ENCODE measurements at places on chromosomes 5 and 9.

GRCh38 chr5:91849069-91849468, 466.0 kb upstream of the ARRDC3 start:
- no peak for DNase-seq

GRCh38 chr5:57859626-57860025, 377.0 kb upstream of the ACTBL2 start:
- DNase-seq: no peak

DNA sequence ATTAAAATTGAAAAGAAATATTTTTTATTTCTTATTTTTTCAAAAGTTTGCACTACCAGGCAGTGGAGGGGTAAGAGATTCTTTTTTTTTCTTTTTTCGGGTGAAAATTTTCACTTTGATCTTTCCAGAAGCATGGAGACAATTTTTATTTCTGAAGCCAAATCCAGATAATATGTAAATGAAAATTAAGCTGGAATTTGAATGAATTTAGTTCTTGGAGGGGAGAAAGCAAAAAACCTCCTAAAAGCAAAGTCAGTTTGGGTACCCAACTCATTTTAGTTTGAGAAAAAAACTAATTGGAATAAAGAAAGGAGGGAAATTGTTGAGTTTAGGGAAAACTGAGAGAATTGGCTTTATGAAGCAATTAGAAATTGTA, 872 bp downstream of the ZNF618 start:
- DNase-seq: no peak

DNA sequence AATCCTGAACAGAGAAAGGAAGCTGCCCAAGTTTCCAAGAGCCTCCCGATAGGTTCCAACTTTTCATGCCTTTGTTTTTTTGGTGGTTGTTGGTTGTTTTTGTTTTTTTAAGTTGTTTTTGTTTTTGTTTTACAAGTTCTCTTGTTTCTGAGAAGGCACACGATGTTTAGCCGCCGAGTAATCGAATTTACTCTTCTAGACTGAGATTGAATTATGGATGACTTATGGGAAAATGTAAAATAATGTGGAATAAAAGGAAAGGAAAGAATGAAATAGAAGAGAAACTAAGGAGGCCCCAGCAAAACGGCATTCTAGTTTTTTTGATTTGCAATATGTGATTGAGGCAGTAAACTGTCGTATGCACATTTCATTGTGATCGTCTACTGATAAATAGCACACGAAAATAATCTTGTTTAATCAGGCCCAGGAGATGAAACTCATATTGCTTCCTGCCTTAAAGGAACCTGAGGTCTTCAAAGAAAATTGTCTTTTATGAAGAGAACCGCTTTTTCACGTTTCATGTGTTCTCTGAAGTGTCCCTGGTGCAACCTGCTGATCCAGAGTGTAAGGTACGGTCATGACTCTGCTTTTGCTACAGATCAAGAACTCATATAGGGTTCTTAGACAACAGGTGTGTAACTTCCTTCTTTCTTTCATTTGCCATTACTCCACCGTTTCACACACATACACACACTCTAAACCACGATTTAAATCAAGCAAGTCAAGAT, 1.3 kb upstream of the GNAQ start:
- no peak for DNase-seq

DNA sequence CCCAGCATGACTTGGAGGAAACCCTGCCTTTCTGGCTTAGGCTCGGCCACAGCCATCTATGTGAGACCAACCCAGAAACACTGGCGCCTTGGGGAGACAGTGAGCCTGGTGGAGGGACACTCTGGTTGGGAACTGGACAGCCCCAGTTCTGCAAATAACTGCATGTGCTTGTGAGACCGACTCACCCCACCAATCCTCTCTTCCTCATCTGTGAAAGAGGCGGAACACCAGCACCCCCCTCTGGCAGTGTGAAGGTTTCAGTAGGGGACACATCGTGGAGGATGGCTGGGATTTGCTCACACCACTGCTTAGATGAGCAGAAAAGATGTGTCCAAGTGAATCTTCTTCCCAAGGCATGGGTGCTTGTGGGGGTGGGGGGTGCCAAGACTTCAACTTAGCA, 43.4 kb upstream of the N4BP3 start:
- DNase-seq: peak; percentile 45

DNA sequence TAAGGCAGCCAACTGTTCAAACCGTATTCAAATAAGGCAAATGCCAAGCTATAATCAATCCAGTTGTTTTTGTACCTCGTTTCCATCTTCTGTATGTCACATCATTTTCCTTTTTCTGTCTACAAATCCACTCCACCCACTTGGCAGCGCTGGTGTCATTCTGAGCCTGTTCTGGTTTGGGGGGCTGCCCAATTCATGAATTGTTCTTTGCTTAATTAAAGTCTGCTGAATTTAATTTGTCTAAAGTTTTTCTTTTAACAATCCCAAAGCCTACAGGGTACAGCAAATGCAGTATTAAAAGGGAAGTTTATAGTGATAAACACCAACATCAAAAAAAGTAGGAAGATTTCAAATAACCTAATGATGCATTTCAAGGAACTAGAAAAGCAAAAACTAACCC, 93.3 kb downstream of the GTF3C4 start:
- DNase-seq: no peak

- no peak for DNase-seq
Measured at GRCh38 chr9:603126-603525, 238.4 kb upstream of the DMRT1 start.

- DNase-seq: no peak
Measured at GRCh38 chr9:36874261-36874660, 159.8 kb downstream of the PAX5 start.

DNA sequence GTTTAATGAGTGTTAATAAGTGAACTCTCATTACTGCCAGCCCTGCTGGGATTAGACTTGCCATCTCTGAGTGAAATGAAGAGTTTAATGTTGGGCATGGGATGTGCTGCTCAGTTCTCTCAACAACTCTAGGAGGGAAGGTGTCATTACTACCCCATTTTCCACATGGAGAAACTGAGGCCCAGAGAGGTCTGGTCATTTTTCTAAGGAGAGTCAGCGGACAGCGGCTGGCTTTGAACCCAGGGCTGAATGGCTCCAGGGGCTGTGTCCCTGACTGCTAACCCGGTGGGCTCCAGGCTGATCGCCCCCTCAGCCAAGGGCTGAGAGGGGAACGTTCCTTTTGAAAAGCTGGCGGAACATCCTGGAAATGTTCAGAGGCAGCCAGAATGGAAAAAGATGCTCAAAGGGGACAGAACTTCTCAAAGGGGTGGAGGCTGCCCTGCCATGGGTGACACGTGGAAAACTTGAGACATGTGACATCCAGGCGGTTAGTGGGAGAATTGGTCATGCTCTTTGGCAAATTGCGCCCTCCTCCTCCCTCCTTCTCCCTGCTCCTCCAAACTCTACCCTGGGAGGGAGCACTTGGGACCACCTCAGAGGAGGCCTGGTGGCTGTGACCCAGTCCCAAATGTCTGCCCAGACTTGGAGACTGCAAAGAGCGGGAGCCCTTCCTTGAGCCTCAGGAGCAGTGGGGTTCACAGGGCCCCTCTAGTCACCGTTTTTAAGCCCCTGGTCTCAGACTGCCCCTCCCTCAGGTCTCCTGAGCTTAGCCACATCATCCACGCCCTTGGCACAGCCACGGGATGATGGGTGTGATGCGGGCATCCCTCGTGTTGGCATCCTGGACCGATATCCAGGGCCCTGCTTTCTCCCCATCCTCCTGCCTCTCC, 28.7 kb downstream of the DNM1 start:
- peak; percentile 24 for DNase-seq

DNA sequence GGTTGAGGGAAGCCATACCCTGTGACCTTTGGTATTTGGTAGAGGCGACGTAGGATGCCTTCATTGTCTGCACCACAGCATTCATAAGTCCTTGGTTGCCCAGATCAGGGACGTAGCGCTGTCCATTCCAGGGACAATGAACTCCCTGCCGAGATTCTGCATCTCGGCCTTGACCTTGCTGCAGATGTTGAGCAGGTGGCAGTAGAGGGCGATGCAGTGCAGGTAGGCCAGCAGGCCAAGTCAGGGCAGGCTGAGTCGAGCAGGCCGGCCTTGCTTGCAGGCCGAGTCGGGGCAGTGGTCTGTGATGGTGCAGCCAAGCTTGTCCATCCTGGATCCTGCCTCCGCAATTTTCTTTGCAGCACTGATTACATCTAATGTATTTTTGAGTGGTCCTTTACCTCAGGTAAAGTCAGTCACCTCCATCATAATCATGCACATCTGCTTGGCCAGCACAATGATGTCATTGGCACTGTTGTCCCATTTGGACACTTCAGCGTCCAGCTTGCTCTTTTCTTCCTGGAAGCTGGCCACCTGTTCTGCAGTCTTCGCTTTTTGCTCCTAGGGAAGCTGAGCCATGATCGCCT, 93.4 kb upstream of the CCDC112 start:
- DNase-seq: no peak

- DNase-seq: no peak
Measured at GRCh38 chr9:107737987-107738743, 248.6 kb upstream of the KLF4 start.

- no peak for DNase-seq
Measured at GRCh38 chr5:148965511-148966265, 97.2 kb downstream of the SH3TC2 start.

- DNase-seq: peak; percentile 39
Measured at GRCh38 chr9:112061152-112061740, 113.9 kb downstream of the SUSD1 start.

- no peak for DNase-seq
Measured at GRCh38 chr5:3343211-3343610, 252.4 kb upstream of the IRX1 start.

DNA sequence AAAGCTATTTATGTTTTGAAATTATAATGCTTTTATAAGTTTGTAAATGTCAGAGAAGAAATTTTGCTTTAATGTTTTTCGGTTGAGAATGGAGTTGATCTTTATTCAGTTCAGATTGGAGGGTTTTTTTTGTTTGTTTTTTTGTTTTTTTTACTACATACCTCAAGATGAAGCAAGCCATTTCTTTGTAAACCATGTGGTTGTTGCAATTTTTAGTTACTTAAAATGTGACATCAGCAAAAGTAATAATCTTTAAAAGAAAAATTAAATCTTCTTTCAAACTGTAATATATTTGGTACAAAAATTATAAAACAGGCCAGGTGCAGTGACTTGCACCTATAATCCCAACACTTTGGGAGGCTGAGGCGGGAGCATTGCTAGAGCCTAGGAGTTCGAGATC, 102.6 kb downstream of the CDC42SE2 start:
- DNase-seq: no peak

DNA sequence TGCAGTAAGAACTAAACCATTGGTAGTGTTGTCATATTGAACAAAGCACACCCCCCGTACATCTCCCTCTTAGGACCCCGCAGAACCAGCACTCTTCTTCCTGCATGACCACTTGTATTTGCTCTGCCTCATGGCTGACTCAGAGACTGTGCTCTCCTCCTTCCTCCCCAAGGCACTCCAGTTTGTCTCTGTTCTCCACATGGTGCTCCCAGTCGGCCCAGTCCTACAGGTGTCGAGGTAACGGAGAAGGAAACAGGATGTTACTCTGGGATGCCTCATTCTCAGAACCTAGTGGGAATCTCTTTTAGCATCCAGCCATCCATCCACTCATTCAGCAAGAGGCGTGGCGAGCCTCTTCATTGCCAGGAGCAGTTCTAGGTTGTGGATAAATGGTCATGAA, 97.0 kb upstream of the NIPAL4 start:
- DNase-seq: no peak

DNA sequence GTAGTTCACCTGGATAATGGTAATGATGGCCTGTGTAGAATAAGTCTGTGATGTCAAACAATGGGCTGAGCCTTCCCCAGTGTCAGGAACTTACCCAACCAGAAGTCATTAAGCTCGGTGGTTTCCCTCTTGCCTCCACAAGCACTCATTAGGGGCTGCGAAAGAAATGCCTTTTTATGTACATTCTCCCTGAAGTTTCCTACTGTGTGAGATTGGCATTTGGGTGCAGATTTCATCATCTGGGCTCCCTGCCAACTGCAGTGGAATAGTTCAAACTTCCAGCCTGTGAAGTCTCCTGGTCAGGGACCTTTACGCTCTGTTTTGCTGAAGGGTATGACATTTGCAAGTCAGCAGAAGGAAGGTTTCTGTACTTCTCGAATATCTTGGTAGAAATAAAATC, 41.6 kb upstream of the TMEM215 start:
- no peak for DNase-seq

DNA sequence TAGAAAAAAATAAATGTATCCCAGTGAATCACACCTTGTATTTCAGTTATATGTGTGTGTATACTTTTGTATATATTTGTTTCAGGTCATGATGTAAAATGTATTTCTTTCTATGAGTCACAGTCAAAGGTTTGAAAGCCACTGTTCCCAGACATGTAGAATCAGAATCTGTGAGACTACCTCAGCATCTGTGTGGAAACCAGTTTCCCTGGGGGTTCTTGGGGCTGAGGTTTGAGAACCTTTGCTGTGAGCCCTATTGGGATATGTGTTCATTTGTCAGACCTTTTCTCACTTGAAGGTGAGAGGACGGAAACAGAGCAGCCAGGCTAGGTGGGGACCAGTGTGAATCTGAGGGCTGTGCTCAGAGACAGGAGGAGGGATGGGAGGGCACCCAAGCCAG, 78.7 kb upstream of the SAP30L start:
- no peak for DNase-seq

DNA sequence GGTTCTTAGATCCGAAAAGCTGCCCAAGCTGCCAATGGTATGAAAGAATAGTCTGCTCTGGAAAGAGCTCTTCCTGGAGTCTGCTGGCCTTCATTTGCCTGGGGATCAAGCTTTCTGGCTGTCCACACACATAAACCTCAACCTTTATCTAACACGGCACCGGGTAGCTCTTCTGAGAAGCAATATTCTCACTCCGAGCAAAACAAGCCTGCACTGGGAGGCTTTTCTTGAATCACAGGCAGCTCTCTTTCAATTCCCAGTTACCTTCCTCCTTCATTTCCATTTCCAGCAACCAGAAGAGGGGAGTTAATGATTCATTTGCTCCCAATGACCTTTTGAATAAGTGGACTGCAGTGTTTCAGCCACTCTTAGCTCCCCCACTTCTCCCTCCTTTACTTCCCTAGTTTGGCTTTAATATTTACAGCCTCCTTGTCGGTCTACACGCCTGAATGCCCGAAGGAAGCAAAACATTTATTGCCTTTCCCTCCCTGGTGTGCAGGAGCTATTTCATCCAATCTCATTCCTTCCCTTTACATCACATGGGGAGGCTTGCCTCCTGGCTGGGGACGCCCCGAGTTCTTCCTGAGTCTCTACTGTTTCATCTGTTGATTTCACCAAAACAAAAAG, 187.1 kb downstream of the ARHGEF28 start:
- DNase-seq: no peak

DNA sequence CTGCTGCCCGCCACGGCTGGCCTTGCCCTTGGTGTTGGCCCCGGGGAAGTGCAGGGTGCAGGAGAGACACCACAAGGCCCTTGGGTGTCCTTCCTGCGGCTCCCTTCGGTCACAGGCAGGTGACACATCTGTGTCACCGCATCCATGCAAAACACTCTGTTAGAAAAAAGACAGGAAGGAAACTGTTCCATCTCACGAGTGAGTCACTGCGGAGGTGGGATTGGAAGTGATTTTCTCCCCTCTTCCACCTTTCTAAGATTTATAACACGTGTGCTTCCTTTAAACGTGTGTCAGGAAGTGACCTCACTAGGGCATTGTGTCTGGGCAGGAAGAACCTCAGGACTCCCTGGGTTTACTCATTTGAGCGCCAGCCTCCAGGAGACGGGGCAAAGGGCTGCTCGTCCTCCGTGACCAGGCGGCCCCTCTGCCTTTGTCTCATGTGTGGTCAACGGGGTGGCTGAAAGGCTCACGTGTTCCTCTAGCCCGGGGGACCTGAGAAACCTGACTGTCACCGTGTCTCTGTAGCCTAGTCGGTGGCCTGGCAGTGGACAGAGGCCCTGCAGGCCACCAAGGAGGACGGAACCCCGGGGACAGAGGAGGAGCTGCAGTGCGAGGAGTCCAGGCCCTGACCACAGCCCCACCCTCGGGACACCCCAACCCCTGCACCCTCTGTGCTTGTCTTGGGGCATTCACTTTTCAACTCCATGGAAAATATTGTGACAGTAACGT, 4.9 kb upstream of the LCN1 start:
- DNase-seq: peak; percentile 12

All from activated CD4-positive, alpha-beta T cell treated with anti-CD3 and anti-CD28 coated beads, Interleukin-2, amount 50 U/mL, for 48 hours (primary cell).